ENCODE measurements at places on chromosomes 3 and 15.

DNA sequence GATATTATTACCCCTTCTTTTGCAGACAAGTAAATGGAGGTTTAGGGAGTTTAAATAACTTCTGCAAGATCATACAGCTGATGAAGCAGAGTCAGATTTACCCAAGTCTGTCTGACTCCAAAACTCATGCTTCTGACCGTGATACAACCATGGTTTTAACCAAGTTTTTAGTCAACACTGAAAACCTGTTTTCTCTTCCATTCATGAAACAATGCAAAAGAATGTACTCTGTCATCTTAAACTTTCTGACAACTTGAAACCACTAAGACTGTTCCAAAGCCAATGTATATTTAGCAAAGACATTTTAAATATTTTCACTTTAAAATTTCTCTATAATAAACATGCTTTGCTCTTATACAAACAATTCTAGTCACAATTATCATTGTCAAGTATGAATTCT is 77.0 kb upstream of the RBMS3 start:
- DNase-seq = no peak

GRCh38 chr3:115982629-115983028 is 359.3 kb downstream of the GAP43 start:
- no peak for DNase-seq

DNA sequence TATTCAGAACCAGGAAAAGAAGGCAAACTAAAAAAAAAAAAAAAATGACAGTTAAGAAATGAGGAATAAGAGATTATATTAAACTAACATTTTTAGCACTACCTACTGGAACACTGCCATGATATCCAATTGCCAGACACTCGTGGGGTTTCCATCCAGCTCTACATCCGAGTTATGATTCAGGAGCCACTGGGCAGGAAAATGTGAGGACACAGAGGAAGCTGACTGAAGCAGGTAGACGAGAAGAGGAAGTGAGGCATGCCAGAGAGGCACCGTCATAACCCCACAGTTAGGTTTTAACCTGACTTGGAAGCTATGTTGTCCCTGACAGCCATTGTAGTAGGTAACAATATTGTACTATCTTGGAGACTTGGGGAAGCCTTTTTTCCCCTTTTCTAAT is 495.0 kb downstream of the NLGN1 start:
- peak; percentile 91 for DNase-seq

DNA sequence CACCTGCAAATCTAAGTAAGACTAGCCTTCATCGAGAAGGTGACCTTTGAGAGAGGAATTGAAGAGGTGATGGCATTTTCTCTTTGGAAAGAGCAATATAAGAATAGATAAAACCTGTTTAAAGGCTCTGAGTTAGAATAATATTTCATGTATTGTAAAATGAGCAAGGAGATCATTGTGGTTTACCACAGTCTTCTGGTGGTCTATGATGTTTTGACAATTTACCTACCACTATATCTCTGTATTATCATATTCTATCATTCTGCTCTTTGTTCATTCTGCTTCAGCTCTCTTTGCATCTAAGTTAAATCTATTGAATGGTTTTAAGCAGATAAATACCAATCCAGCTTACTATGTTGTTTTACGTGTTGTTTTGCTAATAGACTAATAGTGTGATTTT is 982.3 kb downstream of the SI start:
- no peak for DNase-seq

DNA sequence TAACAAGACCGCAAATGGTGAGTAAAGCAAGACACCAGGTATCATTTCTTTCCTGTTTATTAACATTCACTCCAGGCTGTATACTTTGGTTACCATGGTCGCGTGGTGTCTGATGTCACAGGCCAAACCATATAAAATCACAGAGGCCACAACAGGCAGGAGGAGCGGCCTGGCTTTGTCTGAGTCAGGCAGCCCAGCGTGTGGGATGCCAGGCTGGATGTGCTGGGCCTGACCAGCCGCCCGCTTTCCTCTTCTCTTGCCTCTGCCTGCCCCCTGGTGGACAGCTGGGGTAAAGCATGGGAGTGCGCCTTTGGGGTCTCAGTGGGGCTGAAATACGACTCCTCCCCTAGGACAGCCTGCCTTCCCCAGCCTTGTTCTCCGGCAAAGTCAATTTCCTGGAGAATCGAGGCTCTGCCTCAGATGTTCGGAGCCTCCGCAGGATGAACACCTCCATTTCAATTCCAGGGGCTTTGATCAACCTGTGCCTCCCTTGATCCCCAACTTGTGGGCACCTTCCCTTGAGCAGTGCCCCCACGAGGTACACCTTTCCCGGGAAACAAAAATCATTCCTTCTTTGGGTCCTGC is 78.2 kb downstream of the CCNL1 start:
- peak; percentile 100 for DNase-seq

GRCh38 chr3:81998139-81998755 is 236.8 kb upstream of the GBE1 start:
- DNase-seq = peak; percentile 28

- DNase-seq = no peak
Observed at GRCh38 chr15:93583552-93583951, 494.5 kb upstream of the RGMA start.

DNA sequence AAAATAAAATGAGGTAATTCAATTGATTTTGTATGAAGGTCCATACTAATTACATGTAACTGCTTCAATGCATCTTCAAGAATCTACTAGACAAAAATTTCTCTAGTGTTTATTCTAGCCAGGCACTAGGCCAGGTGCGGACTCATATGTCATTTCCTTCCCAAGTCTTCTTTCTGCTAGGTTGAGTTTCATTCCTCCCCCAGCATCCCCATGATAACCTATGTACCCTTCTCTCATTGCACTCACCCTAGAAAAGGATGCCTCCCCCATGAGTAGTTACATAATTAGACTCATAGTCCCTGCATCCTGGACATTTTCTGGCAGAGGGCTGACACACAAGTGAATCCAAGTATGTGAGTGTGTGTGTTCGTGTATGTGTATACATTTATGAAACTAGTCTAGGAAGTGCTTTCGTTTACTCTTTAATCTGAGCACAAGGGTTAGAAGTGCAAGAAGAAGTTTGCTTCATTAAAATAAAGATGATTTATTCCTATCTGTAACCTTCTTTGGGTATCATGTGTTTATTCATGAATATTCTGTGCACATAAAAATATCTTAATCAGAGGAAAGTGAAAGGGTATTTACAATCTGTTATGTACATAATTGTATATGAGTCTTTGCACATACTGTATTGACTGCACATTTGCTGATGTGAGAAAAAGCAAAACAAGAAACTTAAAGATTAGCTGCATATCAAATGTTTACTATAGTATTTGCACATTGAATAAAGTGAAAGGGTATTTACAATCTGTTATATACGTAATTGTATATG is 585.6 kb upstream of the ZNF717 start:
- no peak for DNase-seq

GRCh38 chr15:72809329-72809728 is 25.8 kb upstream of the ADPGK start:
- DNase-seq = no peak

DNA sequence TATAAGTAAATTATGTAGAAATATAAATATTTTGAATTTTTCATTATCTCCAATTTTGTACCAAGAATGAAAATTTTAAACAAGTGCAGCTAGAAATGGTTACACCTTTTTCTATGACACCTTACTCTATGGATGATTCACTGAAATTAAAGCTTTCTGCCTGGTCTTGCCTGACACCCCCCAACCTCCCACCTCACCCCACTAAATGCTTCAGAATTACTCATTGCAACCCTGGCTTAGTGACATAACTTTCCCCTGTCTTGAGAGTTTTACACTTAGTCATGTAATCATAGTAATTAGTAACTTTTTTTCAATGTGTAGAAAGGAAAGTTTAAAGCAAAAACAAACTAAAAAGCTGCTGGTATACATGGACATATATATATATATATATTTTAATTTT is 42.0 kb upstream of the MEIS2 start:
- no peak for DNase-seq

GRCh38 chr15:43776718-43777266 is at the start of gene ELL3:
ELL3 (minus strand) TSS chr15:43776966; CDS start chr15:43776901, 65 bp downstream.
- DNase-seq = peak; percentile 76

- DNase-seq = peak; percentile 22
Observed at GRCh38 chr15:70702584-70702983, 60.8 kb downstream of the UACA start.

DNA sequence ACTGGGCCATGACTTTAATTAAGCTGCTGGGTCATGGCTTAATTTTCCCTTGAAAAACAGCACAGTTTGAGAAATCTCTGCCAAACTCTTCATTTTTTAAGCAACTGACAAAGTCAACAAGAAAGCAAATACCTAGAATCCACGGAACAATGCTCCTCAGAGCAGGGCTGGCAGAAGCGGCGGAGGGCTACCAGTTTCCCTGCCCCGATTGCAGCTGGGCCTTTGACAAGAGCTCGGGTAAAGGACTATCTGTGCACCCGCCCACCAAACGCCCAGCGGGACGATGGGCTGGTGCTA is 1.2 kb downstream of the GOLIM4 start:
- DNase-seq = no peak

- no peak for DNase-seq
Observed at GRCh38 chr3:181278468-181279238, 289.1 kb upstream of the DNAJC19 start.

DNA sequence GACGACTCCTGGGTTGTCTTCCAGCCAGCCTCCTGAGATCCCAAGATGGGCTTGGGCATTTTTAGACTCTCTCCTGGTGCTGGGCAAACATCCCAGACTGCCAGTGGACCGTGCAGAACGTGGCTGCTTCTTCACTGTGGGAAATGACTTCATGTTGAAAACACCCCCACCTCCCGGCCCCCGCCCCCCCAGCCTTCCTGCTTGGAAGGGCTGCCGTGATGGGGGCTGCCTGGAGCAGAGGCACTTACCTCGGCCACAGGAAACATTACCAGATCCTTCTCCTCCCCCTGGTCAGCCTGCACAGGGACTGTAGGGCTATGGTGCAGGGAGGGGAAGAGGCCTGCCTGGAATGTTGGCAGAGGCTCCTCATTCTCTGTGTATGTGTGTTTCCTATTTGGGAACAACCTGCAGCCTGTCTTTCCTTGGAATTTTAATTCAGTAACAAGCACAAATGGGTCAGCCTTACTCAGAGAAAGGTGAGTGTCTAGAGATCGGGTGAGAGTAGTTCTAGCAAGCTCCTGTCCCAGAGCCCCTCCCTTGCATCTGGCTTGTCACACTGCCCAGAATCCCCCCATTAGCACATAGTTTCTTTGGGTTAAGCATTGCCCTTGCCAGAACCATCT is 90.8 kb downstream of the ANP32A start:
- DNase-seq = peak; percentile 30

- DNase-seq = peak; percentile 82
Observed at GRCh38 chr3:136838641-136839555, 20.0 kb downstream of the SLC35G2 start.

GRCh38 chr3:172104471-172105072 is 65.2 kb downstream of the FNDC3B start:
- peak; percentile 47 for DNase-seq

DNA sequence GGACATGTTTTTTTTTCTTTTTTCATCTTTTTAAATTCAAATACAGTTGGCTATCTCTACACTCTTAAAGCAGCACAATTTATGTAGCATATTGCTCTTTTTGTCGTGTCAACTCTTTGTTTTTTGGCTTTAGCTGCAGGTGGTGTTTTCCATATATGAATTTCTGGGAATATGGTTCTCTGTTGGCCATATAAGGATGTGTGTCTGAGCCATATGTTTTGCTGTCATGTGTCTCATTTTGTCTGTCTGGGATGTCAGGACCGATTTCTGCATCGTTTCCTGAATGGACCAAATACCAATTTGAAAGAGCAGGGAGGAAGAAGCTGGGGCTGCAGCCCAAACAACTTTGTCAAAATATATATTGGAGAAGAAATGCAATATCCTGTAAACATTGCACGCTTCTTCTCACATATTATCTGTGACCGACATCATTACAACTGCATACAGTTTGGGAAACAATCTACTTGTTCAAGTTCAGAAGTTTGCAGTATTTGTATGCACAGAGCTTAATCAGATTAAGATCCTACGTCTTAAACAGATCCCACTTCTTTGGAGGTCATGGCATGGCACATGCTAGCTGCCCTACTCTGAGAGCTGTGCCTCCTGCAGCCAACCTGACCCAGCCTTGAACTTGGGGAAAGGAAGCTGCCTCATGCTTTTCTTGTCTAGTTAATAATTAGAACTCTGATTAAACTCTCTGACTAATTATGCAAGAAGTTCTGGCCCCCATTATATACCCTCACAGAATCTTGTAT is 4.0 kb upstream of the SATB1 start:
- DNase-seq = no peak

DNA sequence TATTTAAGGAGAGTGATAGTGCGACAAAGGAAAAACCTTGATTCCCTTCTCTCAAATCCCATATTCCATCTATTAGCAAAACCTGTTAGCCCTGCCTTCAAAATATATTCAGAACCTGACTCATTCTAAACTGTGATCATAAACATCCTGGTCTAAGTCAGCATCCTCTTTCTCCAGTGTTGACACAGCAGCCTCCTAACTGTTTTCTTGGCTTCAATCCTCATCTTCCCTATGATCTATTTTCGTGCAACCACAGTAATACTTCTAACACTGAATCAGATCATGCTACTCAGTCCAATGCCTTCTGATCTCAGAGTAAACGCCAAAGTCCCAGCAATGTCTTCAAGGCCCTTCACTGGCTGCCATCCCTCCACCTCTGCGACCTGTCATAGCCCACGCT is 785.1 kb downstream of the EDEM1 start:
- DNase-seq = no peak

- peak; percentile 65 for DNase-seq
Observed at GRCh38 chr3:122101646-122102045, 46.5 kb downstream of the CD86 start.

DNA sequence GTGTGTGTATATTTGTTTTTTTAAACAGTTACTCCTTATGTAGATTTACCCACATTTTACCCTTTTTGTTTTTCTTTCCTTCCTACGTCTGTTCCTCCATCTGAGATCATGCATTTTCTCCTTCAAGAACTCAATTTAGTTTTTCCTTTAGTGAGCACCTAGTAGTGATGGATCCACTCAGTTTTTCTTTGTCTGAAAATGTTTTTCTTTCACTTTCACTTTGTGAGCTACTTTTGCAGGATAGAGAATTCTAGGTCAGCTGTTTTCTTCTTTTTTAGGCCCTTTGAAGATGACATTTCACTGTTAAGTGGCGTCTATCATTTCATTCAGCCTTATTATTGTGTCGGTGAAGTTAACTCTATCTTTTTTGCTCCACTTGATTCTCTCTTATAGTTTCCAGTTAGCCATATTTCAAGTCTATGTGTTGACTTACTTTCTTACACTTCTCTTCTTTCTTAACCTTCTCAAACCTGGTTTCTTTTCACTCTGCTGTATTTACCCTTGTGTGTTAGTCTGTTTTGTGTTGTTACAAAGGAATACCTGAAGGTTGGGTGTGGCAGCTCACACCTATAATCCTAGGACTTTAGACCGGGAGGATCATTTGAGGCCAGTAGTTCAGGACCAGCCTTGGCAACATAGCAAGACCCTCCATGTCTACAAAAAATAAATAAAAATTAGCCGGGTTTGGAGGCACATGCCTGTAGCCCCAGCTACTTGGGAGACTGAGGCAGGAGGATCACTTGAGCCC is 55.8 kb downstream of the PRKCI start:
- peak; percentile 15 for DNase-seq

DNA sequence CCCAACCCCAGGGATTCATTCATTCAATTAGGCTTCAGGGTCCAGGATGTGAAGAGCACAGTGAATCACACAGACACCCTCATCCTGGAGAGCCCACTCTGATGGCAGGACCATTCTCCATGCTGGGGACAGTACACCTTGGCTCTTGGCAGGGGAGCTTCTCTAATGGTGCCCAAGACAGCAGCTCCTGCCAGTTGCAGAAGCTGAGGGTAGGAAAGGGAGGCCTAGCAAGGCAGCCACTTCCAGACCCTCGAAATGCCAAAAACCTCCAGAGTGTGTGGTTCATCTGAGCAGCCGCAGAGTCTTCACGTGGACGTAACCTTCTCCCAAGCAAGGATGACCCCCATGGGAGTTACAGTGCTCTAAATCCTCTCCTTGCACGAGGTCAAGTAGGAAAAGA is 186.2 kb downstream of the XXYLT1 start:
- DNase-seq = no peak

All from M059J (cell line).